Stimulated activated CD4-positive, alpha-beta T cell treated with anti-CD3 and anti-CD28 coated beads, Interleukin-2, amount 100 ng/mL, for 24 hours (primary cell): ENCODE measurements at places on chromosomes 16 and 17.

DNA sequence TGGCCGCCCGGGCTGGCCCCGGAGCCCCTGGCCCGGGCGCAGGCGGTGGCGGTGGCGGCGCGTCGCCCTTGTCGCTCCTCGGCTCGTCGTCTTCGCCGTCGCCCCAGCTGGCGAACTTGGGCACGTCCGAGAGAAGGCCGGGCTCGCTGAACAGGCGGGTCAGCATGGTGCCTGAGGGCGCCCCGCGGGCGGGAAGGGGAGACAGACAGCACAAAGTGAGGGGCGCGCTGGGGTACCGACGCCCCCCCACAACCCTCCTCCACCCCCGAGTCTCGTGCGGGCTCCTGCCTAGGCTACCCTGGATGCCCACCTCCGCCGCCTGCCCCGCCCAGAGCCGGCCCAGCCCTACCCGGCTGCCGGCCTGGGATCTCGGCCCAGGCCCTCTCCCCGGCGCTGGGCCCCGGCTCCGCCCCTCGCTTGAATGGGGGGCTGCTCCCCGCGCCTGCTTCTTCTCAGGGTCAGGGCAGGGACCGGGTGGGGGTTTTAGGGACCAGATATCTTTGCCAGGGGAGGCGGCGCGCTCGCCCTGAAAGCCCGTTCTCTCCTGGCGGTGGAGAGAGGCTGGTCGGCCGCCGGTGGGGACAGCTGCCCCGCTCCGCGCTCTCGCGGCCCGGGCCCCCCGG is 1.2 kb downstream of the NEUROD2 start:
- no peak for DNase-seq

DNA sequence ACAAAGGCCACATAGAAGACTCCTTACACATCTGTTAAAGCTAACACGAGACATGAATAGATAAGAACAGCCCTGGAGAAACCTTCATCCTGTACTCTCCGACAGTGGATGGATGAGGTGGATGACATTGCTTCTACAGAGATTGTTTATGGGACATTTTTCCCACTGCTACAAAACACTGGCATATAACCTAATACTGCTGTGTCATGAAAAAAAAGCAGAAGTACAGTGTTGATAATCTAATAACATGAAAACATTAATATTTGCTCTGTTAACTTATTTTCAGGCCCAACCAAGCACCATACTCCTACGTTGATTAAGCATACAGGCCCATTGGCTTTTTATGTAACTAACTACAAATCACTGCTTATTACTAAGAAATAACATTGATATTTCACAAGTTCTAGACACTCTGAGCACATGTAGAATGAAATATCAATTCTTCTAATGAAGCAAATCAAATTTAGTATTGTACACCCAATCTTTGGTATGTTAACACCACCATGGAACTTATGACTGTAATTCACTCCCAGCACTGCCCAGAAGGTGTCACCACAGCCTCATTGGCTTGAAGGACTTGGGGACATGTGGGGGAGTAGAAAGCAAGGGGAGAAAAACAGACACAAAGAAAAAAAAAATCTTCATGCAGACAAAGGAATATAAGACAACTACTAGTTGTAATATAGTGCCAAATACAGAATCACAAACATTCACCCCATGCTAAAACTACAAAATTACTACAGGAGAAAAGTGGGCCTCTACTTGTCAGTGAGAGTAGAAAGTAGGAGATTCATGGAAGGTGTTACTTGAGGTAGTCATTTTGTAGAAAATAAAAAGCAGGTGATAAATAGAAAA is 330.0 kb upstream of the PMFBP1 start:
- peak; percentile 36 for DNase-seq

DNA sequence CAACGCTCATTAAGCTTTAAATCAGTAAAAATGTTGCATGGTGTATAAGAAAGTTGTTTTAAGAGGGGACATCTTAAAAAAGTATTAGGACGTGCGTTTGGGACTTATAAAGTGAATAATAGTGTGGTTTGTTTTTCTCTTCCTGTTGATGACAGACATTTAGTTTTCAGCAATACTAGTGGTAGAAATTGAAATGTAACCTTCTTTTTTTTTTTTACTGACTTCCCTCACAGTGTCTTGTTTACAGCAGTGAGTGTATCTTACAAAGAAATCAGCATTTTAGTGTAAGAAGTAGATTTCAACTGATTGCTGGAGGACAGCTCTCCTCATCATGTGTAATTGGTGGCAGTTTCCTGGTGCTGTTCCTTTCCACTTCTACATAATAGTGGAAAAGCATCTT is 39.6 kb downstream of the CYLD start:
- DNase-seq = no peak

GRCh38 chr16:67176662-67177061 is 6.3 kb downstream of the NOL3 start:
- DNase-seq = no peak

DNA sequence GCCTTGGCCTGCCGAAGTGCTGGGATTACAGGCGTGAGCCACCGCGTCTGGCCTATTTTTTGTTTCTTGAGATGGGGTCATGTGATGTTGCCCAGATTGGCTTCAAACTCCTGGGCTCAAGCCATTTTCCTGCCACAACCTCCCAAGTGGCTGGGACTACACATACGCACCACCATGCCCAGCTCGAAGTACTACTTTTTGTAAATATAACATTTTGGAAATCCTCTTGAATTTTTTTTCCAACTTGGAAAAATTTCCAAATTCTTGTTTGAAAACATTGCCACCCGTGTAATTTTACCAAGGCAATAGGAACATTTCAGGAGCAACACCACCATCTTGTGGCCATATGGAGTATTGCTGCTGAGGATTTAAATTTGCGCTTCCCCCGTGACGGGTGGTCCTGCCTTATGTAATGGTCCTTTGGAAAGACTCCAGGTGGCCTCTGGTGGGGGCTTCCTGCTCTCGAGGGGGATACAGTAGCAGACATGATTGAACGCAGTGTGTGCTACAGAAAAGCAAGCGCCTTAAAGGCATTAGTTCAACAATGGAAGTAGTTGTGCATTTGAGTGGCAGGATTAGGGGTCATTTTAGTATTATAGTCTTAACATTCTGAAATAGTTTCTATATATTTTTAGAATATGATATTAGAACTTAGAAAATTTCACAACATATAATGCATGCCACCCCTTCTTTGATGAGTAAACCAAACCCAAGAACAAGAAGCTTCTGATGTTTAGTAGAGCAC is 8.0 kb downstream of the FLYWCH1 start:
- peak; percentile 71 for DNase-seq
